ENCODE measurements at places on chromosomes 16 and 17.

DNA sequence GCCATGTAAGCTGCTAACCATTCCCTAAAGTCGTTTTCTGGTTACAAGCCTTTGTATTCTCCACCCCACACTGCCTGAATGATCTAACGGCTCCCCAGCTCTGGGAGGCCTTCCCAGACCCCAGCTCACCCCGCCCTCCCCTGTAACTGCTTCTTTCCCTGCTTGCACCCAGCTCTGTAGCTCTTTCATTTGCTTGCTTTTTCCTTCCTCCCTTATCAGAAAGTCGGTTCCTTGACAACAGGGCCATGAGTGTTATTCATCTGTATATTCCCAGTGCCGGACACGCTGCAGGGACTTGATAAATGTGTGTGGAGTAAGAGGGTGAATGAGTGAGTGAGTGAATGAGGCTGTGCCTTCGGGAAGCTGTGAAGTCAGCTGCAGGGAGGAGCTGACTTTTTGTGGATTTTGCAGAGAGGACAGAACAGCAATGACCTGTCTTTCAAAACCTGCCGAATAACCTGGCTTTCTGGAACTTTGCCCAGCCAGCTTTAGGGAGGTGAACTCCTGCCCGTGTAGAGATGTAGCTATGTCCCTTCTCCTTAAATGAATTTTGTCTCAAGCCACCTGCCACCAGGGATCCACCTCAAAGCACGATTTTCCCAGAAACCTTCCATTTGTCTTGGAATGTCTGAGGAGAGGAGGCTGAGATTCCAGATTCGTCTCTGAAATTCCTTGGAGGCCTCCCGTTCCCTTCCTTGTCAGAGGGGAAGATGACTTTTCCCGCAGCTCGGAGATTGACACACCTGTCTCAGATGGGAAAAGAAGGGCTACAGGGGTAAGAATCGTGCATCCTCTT is 20.0 kb upstream of the CACNG4 start:
- DNase-seq, result no peak

GRCh38 chr17:7419819-7420610 is at the start of gene SPEM1:
SPEM1 (plus strand) TSS chr17:7420324; CDS start chr17:7420385, 61 bp downstream.
- DNase-seq, result no peak

- no peak for DNase-seq
Observed at GRCh38 chr16:2710021-2710710, 9.9 kb downstream of the PRSS27 start.

GRCh38 chr16:1741553-1742165 is 29.7 kb downstream of the NME3 start:
- no peak for DNase-seq

GRCh38 chr16:11140098-11140375 is 116.0 kb downstream of the SOCS1 start:
- DNase-seq, result no peak

DNA sequence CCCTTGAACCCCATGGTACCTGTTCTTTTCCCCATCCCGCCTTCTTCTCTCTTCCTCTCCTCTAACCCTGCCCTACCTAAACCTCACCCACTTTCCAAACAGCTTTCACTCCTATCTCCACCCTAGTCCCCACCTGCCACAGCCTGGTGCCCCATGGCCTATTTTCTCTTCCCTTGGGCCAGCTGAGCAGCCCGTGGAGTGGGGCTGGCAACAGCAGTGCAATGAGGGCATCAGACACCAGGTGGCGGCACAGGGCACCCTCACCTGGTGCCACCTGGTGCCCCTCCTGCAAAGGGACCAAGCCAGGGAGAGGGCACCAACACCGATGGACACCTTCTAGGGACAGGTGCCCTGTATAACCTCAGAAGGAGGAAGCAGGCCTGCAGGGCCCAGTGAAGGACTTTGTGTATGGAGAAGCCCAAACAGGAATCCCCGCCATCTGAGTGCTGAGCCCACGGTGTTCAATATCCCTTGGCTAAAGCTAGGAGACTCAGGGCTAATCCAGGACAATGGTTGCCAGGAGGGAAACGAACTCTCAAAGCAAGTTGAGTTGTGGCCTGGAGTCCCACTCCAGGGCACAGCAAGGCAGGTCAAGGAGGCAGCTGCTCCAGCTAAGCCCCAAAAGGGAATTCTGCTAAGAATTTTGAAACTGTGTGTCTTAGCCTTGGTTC is 4.0 kb upstream of the ABCC3 start:
- no peak for DNase-seq

DNA sequence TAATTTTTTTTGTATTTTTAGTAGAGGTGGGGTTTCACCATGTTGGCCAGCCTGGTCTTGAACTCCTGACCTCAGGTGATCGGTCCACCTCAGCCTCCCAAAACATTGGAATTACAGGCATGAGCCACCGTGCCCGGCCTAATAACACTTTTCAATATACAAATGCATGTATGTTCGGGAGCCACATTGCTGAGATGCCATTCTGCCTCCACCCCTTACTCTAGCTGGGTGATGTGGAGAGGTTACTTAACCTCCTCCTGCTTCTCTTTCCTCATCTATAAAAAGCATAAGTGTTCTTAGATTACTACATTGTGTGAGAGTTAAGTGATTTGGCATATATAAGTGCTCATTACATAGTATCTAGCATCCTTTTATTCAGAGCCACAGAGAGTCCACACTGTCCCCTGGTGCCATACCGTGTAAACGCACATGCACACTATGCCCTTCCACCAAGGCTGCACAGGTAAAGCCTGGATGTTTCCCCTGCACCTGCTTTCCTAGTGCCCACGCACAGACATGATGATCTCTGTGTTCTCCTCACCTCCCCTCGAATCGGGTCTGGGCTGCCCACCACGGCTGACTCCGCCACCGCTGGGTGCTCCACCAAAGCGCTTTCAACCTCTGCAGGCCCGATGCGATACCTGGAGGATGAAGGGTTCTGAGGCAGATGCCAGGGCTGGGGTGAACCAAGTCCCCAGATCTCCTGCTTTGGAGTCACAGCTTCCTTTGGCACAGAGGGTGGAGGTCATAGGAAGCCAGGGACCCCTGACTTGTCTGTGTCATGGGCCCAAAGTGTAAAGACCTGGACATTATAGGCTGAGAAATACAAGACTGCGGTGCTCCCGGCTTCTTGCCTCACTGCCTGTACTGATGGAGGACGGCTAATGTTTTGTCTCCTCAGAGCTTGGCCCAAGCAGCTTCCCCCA is 49.0 kb upstream of the ACSM2B start:
- peak; percentile 77 for DNase-seq

GRCh38 chr17:45579529-45580495 is 89.3 kb upstream of the PLEKHM1 start:
- no peak for DNase-seq

- no peak for DNase-seq
Observed at GRCh38 chr16:73319737-73320136, 271.8 kb upstream of the ZFHX3 start.

- DNase-seq, result no peak
Observed at GRCh38 chr17:58534901-58535421, 20.5 kb upstream of the MTMR4 start.

- no peak for DNase-seq
Observed at GRCh38 chr17:59561042-59561441, 4.4 kb upstream of the DHX40 start.

GRCh38 chr16:85027958-85028684 is 526 bp downstream of the KIAA0513 start:
- DNase-seq, result no peak

- no peak for DNase-seq
Observed at GRCh38 chr17:45114117-45114932, 18.0 kb downstream of the PLCD3 start.

DNA sequence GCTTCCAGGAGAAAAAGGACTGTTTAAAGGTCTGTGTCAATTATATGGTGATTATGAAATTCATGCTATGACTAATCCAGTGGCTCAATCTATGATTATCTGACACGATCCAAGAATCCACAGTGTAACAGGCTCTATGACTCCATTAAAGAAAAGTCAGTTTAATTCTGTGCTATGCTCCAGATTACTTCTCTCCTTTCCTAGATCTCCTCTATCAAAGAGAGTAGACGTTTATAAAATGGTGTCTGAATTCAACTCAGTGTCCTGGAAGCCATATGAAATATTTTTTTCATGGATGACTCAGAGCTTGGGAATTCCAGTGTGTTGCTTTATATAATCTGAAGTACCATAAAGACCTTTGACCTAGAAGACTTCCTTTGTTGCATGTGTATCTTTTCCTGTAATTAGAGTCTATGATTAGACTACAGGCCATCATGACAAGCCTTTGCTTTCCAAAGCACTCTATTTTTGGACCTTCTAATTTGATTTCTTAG is 27.0 kb upstream of the NF1 start:
- no peak for DNase-seq

GRCh38 chr17:38449364-38449763 is 21.1 kb downstream of the ARHGAP23 start:
- no peak for DNase-seq

DNA sequence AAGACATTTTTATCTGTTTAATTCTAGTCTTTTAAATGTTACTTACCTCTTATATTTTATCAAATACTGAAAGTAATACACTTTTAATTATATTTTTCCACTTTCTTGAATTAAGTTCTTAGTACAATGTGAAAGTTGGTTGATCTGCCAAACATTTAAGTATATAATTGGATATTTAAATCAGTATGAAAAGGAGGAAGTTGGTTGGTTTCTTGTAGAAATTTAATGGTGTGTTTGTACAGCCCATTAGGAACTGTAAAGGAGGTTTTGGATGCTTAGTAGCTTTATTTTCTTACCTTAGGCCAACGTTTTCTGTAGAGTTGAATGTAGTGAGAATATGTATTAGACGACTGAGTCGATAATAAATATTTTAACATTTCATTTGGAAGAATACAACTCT is 5.4 kb downstream of the NFATC3 start:
- no peak for DNase-seq

- no peak for DNase-seq
Observed at GRCh38 chr16:57260294-57260929, 15.4 kb downstream of the ARL2BP start.

DNA sequence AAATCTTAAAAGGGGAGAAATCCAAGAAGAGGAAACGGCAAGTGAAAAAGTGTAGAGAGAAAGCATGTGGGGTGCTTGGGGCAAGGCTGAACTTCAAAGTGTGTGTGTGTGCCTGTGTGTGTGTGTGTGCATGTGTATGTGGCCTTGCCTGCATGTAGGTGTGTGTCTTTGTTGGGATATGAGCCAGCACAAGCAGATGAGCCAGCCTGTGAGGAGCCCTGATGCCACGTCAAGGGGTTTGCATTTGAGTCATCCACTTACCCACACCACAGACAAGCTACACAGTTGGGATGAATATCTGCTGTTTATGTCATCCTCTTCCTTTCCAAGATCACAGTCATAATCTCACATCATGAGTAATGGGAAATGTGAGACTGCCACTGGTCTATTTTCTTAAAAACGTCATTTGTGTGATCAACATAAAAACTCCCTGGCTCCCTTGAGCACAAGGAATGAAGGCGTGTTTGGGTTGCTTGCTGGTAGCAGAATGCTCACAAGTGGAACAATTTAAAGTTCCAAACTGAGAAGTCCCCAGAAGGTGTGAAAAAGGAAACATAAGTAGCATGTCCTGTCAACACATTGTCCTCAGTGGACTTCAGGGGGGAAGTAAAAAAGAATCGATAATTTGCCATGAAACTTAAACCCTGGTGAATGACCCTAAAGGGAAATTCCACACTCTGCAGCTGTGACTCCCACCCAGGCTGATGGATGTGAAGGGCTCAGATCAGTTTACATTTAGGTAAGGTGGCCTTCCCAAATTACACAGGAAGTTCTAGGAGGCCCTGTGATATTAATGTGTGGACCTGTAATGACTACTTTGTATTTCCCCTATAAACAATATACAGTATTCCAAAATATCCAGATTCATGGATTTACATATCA is 14.7 kb downstream of the KCTD19 start:
- no peak for DNase-seq

GRCh38 chr17:7853691-7854038 is 1.2 kb upstream of the TMEM88 start:
- no peak for DNase-seq

DNA sequence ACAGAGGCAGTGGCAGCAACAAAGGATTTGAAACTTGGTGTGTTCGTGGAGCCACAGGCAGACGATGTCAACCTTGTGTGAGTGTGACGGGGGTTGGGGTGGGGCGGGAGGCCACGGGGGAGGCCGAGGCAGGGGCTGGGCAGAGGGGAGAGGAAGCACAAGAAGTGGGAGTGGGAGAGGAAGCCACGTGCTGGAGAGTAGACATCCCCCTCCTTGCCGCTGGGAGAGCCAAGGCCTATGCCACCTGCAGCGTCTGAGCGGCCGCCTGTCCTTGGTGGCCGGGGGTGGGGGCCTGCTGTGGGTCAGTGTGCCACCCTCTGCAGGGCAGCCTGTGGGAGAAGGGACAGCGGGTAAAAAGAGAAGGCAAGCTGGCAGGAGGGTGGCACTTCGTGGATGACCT is 25.5 kb downstream of the STH start:
- DNase-seq, result no peak

- DNase-seq, result no peak
Observed at GRCh38 chr16:49910541-49911071, 54.7 kb upstream of the ZNF423 start.

DNA sequence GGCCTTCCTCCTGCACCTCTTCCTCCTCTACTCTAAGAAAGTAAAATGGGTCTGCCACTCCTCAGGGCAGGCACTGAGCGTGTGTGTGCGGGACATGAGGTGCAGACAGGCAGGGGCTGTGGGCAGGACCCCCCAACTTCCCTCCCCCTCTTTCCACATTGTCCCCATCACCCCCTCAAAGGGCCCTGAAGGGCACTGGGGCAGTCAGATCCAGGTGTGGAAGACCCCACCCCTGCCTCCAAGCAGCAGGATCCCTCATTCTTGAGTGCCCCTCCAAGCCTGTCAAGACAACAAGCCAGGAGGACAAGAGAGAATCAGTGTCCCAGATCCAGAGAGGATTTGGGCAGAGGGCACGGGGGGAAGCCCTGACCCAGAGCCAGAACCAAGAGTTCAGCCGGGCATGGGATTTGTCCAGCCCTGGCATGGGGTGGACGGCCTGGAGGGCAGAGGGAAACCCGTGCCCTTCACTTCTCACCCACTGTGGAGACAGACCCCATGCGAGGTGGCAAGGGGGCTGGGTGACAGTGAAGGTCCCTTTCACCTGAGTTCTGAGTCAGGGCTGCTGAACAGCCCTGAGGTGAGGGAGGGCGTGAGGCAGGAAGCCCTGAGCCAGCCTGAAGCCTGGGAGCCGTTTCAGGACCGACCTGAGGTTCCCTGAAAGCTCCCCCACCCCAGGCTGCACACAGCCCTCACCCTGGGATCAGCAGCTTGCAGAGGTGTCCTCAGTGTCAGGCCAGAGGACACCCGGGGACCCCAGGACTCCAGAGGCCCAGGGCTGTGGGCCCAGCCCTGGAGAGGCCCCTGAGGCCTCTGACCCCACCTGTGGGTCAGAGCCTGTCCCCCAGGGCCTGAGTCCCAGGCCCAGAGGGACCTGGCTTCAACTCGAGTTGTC is 45.8 kb downstream of the USP22 start:
- no peak for DNase-seq

- DNase-seq, result no peak
Observed at GRCh38 chr17:57120814-57121213, 35.8 kb downstream of the AKAP1 start.

DNA sequence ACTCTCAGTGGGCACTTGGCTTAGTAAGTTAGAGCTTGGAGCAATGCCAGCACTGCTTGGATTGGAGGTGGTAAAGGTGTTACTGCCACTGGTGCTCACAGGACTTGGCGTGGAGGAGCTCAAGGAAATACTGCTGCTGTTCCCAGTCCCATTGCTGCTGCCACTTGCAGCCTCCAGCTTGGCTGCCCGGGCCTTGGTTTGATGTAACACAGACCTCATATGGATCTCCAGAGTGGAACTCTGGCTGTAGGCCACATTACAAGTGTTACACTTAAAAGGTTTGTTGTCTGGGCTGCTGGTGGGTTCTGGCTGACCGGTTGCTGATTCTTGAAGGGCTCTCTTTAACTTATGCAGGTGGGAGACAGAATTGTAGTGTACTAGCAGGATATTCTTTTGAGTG is 250.3 kb downstream of the ZFHX3 start:
- peak; percentile 4 for DNase-seq

GRCh38 chr16:55562936-55563335 is 3.5 kb upstream of the CAPNS2 start:
- no peak for DNase-seq
